ENCODE measurements at places on chromosomes 11 and 22.
A peak's percentile ranks its signal among the peaks of the same experiment; 100 is the strongest.

DNA sequence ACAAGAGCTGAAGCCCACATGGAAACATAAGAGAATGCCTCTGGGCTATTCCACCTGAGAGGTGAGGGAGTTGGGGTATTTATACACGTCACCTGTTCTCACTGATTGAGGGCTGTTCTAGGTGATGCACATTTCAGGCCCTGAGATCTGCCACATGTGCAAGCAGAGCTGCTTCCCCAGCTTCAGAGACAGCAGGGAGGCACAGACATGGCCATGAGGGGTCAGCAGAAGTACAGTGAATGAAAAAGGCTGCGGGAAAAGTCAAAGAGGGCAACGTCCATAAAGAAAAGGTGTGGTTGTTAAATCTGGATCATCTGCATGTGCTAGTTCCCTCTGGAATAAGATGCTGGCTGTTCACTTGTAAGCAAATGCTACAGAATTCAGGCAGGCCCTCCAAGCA, 75.4 kb downstream of the GAB4 start:
- no peak for DNase-seq

GRCh38 chr11:123543797-123544196, 110.6 kb downstream of the SCN3B start:
- no peak for DNase-seq

GRCh38 chr22:43186272-43187170, at the start of gene TTLL12:
TTLL12 (minus strand) TSS chr22:43187134; CDS start chr22:43187069, 65 bp downstream.
- DNase-seq, result no peak

- no peak for DNase-seq
Measured at GRCh38 chr11:77175021-77175842, 47.2 kb downstream of the MYO7A start.

DNA sequence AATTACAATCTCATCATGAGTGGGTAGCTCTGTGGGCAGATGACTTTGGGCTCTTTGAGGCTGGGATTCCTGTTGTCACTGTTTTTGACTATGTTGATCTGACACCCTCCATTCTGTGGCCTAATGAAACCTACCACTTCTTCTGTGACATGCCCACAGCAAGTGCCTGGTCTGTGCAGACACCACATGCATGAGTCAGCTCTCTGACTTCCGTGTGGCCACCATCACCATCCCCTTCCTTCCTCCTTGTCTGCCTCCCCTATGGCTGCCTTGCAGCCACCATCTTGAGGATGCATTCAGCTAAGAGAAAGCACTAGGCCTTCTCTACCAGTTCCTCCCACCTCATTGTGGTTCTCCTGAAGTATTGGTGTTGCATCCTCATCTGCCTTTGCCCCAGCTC, 15.3 kb upstream of the OR10V1 start:
- DNase-seq, result no peak

DNA sequence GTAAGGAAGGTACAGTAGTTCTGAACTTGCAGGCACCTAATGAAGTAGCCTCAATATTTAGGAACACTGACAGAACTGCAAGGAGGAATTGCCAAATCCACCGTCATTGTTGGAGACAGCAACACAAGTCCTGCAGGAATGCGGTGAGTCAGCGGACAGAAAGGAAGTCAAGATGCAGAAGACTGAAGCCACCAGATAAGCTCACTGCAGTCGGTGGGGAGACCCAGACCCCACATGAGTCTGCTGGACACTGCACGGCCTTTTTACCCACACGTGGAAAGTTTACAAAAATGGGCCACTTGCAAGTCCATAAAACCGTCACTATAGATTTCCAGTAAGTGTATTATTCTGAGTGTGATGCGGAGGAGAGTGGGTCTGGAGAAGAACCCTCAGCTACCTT, 1471.6 kb downstream of the TBC1D22A start:
- DNase-seq, result no peak

GRCh38 chr22:31944700-31945442, 536 bp downstream of the YWHAH start:
- no peak for DNase-seq

GRCh38 chr11:11425806-11426205, 72.8 kb upstream of the CSNK2A3 start:
- DNase-seq, result no peak

DNA sequence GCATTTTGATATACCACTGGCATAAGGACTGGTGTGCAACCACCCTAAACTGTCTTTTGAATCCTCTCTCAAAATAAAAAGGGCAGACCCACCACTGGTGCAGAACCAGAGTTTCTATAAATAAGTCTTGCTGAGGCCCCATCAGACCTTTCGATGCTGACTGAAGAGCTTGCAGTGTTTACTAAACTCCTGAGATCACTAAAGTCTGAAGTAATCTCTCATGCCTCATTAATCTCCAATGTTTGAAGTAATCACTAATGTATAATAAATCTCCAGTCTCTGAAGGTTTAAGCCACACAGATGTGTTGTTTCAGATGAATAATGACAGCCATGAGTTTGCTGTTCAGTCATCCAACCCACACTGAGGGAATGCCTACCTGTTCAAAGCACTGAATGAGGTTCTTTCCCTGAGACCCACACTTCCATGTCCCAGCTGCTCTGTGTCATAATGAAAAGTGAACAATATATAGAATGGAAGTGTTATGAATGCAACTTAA, 50.6 kb upstream of the DEUP1 start:
- DNase-seq, result no peak

DNA sequence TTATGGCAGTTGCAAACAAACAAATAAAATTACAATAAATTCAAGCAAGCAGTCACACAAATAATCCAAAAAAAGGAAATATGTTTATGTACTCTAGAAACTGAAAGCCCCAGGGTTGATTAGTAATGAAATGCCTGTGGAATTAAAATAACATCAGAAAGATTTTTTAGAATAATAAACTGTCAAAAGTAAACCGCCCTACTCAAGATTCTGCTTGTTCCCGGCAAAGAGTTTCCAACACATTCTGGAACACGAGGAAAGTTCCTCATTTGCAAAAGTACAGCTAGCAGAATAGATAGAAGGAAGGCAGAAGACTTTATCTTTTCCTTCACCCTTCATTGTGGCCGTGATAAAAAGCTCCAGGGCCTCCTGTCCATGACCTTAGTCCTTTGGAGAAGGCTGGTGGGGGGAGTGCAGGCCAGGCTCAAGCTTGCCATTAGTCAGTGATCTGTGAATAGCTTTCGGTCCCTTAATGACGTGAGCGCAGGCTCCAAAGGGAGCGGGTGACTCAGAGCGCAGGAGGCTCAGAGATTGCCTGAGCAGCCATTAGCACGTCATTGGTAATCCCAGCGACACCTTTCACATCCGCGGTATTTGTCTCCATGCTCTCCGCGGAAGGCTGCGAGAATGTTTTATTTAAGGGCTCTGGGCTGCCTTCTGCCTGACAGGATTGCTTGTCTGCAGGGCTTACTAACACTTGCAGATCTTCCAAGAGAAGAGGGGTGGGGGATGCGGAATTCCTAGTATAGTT, 458.3 kb downstream of the METTL15 start:
- DNase-seq, result peak; percentile 77

- peak; percentile 27 for DNase-seq
Measured at GRCh38 chr22:42994917-42995562, 19.9 kb downstream of the PACSIN2 start.

DNA sequence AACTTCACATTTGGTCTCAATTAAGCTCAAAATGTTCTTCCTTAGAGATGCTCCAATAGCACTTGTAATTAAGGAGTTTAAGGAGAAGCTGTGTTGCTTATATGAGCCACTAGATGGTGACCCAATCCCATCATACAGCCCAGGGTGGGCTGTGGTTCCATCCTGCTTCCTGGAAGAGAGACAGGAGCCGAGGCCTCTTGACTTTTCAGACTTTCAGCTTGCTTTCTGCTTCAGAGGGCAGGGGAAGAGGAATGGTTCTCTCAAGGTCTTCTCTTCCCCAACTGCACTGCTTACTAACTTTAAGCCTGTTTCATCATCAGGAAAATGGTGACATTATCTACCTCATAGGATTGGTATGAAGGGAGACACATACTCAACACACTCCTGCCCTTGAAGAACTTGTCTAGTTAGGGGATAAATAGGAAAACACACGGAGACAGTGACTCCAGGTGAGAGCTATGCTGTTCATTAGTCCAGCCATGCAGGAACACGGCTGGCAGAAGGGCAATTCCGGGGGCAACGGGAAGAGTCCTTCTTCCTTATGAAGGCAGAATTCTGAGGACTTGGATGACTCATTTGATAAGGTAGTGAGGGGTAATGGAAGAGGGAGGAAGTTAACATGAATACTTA, 20.1 kb downstream of the TMEM218 start:
- DNase-seq, result no peak

DNA sequence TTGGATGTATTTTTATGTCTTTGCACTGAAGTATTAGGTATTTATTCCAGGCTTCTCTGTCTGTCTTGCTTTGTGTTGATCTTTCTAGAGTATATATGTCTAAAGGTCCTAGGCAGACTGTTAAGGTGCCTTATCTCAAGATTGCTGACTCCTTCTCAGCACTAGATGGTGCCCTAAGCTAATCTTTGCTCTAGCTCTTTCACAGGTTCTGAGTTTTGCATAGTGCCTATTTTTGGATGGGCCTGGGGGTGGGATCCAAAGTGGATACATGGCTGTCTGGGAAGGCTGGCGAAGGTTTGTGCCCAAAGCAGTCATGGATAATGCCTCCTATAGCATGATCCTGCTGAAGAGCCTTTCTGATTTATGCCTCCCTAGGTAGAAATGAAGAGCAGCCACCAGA, 154.9 kb downstream of the TRPC6 start:
- no peak for DNase-seq

GRCh38 chr11:36156161-36156816, 132.9 kb downstream of the COMMD9 start:
- no peak for DNase-seq

GRCh38 chr11:31767685-31768084, 43.4 kb downstream of the PAX6 start:
- no peak for DNase-seq

- no peak for DNase-seq
Measured at GRCh38 chr11:96200243-96200642, 142.8 kb downstream of the MAML2 start.

DNA sequence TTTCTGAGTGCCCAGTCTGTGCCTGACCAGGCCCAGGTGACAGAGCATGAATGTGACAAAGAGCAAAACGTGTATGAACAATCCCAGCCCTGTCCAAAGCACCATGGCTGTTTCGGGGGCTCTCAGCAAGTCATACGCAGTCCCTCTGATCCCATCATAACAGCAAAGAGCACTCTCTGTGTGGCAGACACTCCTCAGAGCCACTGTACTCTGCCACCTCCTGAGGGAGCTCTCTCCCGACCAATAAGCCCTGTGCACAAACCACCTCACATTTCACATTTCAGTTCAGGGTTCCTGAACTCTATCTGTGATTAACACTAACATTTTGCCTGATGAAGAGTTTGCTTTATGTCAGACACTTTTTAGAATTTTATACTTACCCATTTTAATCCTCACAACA, 6.6 kb downstream of the DGCR2 start:
- DNase-seq, result no peak

DNA sequence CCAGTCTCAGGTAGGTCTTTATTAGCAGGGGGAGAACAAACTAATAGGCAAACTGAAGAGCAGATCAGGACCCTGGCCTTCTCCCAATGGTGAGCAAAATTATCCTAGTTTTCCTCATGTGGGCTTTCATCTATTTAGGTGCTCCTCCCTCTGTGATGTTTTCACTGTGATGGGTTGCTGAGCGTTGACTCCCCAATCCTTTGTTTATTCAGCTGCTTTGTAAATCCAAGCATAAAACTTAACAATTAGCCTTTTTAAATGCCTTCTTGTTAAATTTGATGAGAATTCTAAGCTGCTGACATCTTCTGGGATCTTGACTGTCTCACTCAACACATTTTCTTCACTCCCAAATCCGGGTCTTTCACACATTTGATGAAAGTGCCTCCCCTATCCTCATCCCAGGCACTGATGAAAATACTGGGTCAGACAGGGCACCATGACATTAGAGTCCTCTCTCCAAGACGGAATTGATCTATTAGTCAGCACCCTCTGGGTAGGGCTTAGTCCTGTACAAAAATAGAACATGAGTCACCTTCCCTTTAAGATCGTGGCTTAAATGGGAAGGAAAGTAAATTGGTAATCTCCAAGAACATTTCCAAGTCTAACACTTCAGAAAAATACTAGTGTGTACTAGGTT, 199.3 kb upstream of the ISX start:
- DNase-seq, result no peak

DNA sequence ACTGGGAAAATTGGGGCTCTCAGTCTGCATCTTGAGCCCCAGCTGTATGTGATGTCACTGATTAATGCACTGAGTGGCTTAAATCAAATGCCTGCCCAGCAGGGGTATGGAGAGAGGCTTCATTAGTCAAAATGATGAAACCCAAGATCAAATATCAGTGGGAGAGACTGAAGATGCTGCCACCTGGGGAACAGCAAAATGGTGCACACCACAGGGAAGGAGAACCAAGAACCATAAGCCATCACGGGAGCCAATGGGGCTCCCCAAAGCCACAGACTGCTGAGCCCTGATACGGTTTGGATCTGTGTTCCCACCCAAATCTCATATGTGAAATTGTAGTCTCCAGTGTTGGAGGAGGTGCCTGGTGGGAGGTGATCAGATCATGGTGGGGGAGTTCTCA, 85.6 kb downstream of the CTTN start:
- no peak for DNase-seq

Measured in GOT3 (cell line).